ENCODE measurements at places on chromosomes 3 and 15. TPM values are rescaled to one million over a fixed set of nuclear protein-coding genes. Genes with fewer than 3 reads are reported as not detected.

DNA sequence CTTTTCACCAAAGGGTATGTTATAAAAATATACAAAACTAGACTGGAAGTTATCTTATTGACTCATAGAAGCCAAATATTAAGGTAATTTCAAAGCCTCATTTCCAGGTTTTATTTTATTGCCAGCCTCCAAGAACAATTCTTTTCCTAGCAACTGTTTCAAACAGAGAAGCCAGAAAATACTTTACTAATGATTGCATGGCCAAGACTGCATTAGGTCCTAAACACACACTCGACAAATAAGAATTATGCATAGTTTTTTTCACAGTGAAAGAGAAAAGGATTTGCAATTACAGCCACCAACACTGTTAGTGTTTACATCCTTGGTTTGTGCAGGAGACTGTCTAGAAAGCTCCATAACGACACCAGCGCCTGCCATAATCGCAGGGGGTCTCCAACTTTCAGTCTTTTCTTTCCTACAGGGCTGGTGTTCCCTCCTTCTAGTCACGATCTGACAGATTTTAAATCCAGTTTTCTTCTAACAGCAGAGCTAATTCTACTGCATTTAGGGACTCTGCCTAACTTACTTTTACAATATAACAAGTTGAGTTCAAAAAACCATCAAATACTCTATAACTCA, 58.1 kb downstream of the CLASP2 start:
- no peak for DNase-seq

GRCh38 chr15:47398132-47398531, 319.2 kb upstream of the SEMA6D start:
- DNase-seq: no peak

GRCh38 chr3:138587374-138587773, 6.7 kb downstream of the CEP70 start:
- DNase-seq: no peak

- DNase-seq: no peak
Measured at GRCh38 chr15:45812200-45812599, 177.4 kb downstream of the SQOR start.

The GHSR gene
- not detected for total RNA-seq

DNA sequence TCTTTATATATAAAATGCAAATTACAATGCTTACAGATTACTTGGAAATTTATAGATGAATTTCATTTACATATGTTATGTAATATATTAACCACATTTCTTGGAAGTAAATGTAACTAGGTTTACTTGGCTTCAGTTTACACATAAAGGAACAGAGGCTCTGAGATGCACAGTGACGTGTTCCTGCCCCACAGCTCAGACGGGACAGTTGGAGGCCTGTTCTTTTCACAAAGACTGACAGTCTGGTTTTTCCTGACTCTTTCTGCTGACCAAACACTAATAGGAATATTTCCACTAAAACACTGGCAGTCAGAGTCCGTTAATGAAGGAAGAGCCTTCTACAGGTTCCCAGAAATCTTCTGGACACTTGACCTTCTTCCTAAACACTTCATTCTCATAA, 336.1 kb downstream of the MFSD1 start:
- DNase-seq: no peak
